ENCODE measurements at places on chromosomes 2 and 18. TPM values are rescaled to one million over a fixed set of nuclear protein-coding genes. Genes with fewer than 3 reads are reported as not detected.

C2orf72 gene
- 3.2 TPM for total RNA-seq

RTTN gene
- total RNA-seq, result 16.9 TPM

RAPGEF4 gene
- 0.62 TPM for total RNA-seq

TNP1 gene
- total RNA-seq, result not detected

OXER1 gene
- 0.10 TPM for total RNA-seq

GRCh38 chr2:224359569-224359968 is 42.3 kb downstream of the FAM124B start:
- H3K27ac ChIP-seq, result no peak overlapping the region
- no peak overlapping the region for H3K4me3 ChIP-seq
- no peak for DNase-seq
- no peaks in the 10 kb centered on the region for H3K27me3 ChIP-seq
- 0 out of 2 replicates have a peak, but pooled peaks cover 2% of the 10 kb centered on the region for H3K4me1 ChIP-seq

DNA sequence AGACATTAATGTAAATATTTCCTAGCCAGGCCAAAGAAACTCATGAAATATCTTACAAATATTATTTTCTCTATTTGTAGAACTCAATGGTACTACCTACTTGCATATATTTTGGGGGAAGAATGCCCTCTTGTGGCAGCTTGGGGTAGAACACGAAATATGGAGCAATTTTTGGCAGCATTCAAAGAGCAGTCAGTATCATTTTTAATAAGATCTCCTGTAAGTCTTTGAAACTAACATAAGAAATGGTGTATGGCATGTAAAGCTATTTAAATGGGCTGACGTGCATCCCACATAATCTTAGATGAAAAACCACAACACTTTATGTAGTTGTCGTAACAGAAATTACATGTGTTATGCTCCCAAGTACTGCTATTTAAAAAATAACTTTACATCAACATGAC is 62.3 kb upstream of the CCDC195 start:
- peak overlapping the region; percentile 66 for H3K27ac ChIP-seq
- H3K27me3 ChIP-seq, result no peaks in the 10 kb centered on the region
- no peak overlapping the region for H3K4me3 ChIP-seq
- peaks cover 20% of the 10 kb centered on the region for H3K4me1 ChIP-seq

- H3K27ac ChIP-seq, result no peak overlapping the region
- no peaks in the 10 kb centered on the region for H3K36me3 ChIP-seq
Measured at GRCh38 chr2:64177315-64177714, 33.1 kb upstream of the PELI1 start.

DNA sequence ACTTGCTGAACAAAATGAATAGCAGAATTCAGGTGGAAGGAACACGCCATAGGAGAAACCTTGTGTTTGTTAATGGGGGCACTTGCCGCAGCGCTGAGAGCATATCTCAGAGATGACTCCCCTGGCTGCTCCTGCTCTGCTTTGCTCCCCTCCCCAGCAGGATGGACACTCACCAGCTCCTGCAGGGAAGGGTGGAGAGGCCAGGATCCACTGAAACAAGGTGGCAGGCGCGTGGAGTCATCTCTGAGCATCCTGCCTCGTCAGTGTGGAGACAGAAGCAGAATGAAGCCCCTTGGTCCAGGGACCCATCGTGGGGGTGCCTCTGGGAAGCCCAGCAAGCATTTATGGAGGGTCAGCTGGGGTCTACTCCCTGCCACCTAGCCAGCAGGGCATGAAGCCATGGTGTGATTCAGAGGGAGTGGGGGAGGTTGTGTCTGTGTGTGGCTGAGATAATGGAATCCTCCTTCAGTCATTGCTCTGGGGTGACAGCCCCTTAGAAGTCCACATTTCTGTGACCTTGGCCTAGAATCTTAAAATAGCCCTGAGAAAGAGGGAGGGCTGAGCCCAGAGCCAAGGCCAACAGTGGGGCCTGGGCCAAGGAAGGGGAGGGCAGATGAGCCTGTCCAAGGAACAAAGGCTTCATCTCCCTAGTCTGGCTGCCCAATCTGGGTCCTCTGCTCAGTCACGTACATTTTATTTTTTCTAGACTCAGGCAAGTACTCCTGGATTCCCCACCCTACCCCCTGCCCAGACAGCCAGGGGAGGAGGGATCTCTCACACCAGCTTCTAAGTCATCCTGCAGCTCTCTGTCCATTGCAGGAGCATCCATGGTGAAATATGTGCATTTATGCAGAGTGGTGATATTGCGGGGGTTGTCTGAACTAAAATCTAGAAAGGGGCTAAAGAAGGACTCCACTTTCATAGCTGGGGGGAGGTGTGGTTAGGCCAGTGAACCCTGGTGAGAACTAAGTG is 215.4 kb downstream of the ZBTB7C start:
- no peak overlapping the region for H3K27ac ChIP-seq
- H3K4me1 ChIP-seq, result no peaks in the 10 kb centered on the region
- H3K36me3 ChIP-seq, result no peaks in the 10 kb centered on the region
- no peak for DNase-seq

DNA sequence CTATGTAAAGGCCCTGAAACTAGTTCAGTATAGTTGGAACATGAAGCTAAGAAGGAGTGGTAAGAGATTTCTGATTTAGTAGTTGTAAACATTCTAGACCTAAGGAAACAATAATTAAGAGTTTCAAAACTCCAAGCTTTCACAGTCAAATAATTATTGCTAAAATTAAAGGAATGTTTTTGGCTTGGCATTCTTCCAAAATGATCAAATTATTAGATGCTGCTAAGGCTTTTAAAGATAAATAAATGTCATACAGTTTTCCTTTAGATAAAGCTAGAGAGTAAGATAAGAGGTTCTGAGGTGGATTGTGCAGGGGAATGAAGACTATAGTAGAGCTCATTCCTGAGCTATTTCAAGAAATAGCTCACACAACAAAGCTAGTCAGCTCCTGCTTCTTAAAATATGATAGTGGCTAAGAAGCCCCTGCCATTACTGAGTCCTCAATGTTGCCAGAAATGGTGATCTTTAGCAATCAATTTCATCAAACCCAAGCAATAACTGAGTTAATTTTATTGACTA is 45.3 kb downstream of the ZC3H15 start:
- no peak overlapping the region for H3K27ac ChIP-seq
- H3K4me1 ChIP-seq, result no peaks in the 10 kb centered on the region
- H3K36me3 ChIP-seq, result no peaks in the 10 kb centered on the region
- H3K4me3 ChIP-seq, result no peak overlapping the region
- DNase-seq, result no peak

- no peak for DNase-seq
- H3K36me3 ChIP-seq, result no peaks in the 10 kb centered on the region
- no peak overlapping the region for H3K27ac ChIP-seq
- no peak overlapping the region for H3K4me3 ChIP-seq
- H3K4me1 ChIP-seq, result no peaks in the 10 kb centered on the region
Measured at GRCh38 chr2:170587922-170588321, 127.2 kb upstream of the SP5 start.

- no peak overlapping the region for H3K4me3 ChIP-seq
- no peak overlapping the region for H3K27ac ChIP-seq
- no peaks in the 10 kb centered on the region for H3K36me3 ChIP-seq
- peaks cover 13% of the 10 kb centered on the region for H3K27me3 ChIP-seq
Measured at GRCh38 chr2:235146206-235146605, 194.4 kb downstream of the SH3BP4 start.

GRCh38 chr2:156748221-156748620 is 312.0 kb downstream of the GPD2 start:
- no peak overlapping the region for H3K27ac ChIP-seq
- H3K4me3 ChIP-seq, result no peak overlapping the region
- H3K4me1 ChIP-seq, result no peaks in the 10 kb centered on the region
- no peak for DNase-seq
- H3K27me3 ChIP-seq, result no peaks in the 10 kb centered on the region

DNA sequence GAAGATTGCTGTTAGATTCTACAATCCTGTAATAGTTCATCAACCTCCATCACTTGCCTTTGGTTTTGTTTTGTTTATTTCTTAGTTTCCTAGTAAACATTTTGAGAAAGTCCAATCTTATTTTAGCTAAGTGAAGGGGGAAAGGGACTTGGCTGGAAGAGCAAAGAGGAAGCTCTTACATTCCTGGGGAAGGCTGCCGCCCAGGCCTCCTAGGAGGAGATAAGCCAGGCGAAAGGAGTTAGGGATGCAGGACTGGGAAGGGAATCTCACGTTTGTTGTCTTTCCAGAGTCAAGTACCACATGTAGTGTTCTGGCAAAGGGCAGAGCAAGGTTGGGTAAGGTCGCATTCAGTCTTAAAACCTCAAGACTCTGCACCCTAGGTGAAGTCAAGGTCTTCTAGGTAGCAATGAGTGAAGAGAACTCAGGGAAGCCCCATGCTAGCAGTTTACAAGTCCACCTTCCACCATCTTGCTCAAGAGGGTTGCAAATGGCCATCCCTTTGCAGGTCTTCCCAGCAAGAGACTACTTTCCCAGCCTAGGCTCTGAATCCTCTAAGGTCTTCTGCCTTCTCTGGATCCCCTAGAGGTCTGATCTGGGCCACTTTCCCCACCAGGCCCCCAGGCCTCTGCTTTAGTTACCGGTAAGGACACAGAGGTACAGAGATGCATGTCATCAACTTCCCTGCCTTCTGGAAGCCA is 320.7 kb downstream of the CYP26B1 start:
- no peak for DNase-seq
- H3K27me3 ChIP-seq, result no peaks in the 10 kb centered on the region
- no peak overlapping the region for H3K4me3 ChIP-seq
- no peaks in the 10 kb centered on the region for H3K36me3 ChIP-seq
- no peak overlapping the region for H3K27ac ChIP-seq

GRCh38 chr2:27772804-27773203 is 1.3 kb downstream of the MRPL33 start:
- H3K4me3 ChIP-seq, result peak overlapping the region; percentile 93
- H3K27me3 ChIP-seq, result no peaks in the 10 kb centered on the region
- peaks cover 18% of the 10 kb centered on the region for H3K4me1 ChIP-seq
- peaks cover 8% of the 10 kb centered on the region for H3K36me3 ChIP-seq

- H3K27ac ChIP-seq, result no peak overlapping the region
- no peaks in the 10 kb centered on the region for H3K4me1 ChIP-seq
- no peak for DNase-seq
- H3K4me3 ChIP-seq, result no peak overlapping the region
- no peaks in the 10 kb centered on the region for H3K36me3 ChIP-seq
- no peaks in the 10 kb centered on the region for H3K27me3 ChIP-seq
Measured at GRCh38 chr2:204472375-204472774, 72.9 kb upstream of the PARD3B start.

DNA sequence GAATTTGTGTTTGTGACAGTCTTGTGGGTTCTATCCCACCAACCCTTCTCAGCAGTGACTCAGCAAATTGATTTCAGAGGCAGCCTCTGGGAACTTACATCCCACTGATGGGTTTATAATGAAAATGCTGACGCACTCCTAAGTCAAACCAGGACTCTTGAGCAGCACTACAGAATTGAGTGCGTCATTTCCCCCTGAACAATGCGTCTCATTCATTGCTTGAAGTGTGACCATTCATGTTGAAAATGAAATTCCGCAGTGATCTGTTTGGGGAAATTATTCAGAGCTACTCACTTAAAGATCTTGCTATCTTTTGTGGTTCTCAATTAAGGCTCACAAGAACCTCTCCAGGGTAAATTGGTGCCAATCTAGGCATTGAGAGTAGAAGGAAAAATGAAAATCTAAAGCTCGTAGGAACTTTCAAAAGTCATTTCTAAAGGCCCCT is 417.7 kb upstream of the SLC14A2 start:
- no peaks in the 10 kb centered on the region for H3K27me3 ChIP-seq
- H3K36me3 ChIP-seq, result no peaks in the 10 kb centered on the region
- H3K27ac ChIP-seq, result no peak overlapping the region
- no peaks in the 10 kb centered on the region for H3K4me1 ChIP-seq
- no peak overlapping the region for H3K4me3 ChIP-seq
- DNase-seq, result no peak

DNA sequence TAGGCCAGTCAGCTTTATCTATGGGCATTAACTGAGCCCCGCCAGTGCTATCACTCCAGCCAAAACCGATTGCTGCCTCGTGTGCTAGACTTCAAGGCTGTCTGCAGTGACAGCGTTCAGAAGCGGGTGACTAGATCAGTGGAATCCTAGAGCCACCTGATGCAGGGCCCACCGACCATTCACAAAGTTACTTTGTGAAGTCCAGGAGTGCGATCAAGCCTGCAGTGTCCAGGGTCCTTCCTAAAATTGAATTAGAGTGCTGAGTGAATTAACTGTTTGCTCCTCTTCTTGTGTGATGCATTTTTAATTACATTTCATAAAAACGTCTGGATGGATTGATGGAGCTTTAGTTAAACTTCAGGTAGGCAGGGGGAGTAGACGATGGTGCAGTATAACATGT is 13.9 kb downstream of the PCARE start:
- H3K27ac ChIP-seq, result no peak overlapping the region
- DNase-seq, result no peak
- H3K4me3 ChIP-seq, result no peak overlapping the region

DNA sequence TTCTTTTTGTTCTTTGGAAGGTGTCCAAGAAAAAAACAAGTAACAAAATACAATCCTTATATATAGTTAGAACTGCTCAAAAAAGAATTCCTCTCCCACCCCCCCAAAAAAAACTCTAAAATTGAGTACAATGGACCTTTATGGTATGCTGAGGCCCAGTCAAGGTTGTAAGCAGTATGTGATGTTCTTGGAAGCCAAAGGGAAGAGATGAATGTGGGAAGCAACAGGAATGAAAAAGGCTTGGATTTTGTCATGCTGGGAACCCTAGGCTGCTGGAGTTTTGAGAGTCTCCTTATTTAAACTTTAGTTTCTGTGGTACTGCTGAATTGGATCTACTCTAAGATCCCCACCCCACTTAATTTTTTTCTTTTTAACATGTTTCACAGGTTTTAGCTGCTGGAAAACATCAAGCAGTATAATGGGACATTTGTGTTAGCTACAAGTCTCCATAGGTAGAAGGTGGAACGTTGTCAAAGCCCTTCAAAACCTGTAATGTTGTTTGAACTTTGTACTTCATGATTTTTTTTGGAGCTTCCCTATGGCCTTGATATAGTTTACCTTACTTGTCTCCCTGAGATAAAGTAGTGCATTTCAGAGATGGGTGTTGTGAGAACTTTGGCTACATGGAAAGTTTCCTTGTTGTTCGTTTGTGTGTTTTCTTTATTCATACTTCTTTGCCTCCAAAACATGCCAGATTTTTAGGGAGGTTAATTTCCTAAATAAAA is 57.7 kb downstream of the PHLPP1 start:
- H3K27ac ChIP-seq, result no peak overlapping the region
- no peak for DNase-seq
- no peak overlapping the region for H3K4me3 ChIP-seq
- H3K36me3 ChIP-seq, result no peaks in the 10 kb centered on the region
- no peaks in the 10 kb centered on the region for H3K4me1 ChIP-seq

DNA sequence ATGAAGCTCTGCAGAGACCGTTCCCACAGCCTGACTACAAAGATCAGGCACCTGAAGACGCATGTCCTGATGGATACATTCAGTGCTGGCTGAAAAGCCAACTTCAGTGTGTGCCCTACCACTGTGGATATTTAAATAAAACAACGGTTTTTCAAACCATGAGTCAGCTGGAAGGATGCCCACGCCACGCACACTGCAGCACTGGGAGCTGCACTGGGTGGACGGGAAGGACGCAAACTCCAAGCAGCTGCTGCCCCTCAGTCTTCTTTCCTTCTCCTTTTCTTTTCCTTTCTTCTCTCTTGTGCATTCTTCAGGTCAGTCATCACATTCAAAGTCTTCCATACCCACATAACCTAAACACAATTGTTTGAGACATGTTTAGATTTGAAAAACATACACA is 7.9 kb downstream of the TMEM18 start:
- no peak overlapping the region for H3K27ac ChIP-seq
- H3K27me3 ChIP-seq, result no peaks in the 10 kb centered on the region
- H3K4me3 ChIP-seq, result no peak overlapping the region
- H3K36me3 ChIP-seq, result peaks cover 15% of the 10 kb centered on the region
- no peak for DNase-seq
